Stimulated activated CD8-positive, alpha-beta memory T cell treated with anti-CD3 and anti-CD28 coated beads, Interleukin-4, amount 100 ng/mL, for 4 hours (primary cell): ENCODE measurements at places on chromosomes 6 and 20.

- DNase-seq, result no peak
Observed at GRCh38 chr6:107154131-107154800, 39.0 kb upstream of the BEND3 start.

- no peak for DNase-seq
Observed at GRCh38 chr6:9437836-9438235, 977.0 kb downstream of the TFAP2A start.

DNA sequence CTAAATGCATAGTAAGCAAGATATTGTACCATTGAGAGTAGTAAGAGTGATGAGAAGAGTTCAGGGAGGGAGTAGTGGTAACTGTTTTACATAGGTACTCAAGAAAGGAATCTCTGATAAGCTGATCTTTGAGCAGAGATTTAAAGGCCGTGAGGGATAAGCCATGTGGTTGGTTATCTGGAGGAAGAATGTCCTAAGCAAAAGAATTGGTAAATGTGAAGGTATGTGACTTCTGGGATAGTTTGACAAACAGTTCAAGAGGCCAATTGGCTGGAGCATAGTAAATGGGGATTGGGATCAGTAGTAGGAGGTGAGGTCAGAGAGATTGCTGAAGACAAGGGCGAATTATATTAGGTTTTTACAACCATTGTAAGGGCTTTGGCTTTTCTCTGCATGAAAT is 40.1 kb downstream of the PLCB1 start:
- DNase-seq, result no peak

GRCh38 chr6:163248051-163248450 is 166.5 kb upstream of the QKI start:
- no peak for DNase-seq

- no peak for DNase-seq
Observed at GRCh38 chr6:37821446-37821845, 1.9 kb downstream of the ZFAND3 start.

DNA sequence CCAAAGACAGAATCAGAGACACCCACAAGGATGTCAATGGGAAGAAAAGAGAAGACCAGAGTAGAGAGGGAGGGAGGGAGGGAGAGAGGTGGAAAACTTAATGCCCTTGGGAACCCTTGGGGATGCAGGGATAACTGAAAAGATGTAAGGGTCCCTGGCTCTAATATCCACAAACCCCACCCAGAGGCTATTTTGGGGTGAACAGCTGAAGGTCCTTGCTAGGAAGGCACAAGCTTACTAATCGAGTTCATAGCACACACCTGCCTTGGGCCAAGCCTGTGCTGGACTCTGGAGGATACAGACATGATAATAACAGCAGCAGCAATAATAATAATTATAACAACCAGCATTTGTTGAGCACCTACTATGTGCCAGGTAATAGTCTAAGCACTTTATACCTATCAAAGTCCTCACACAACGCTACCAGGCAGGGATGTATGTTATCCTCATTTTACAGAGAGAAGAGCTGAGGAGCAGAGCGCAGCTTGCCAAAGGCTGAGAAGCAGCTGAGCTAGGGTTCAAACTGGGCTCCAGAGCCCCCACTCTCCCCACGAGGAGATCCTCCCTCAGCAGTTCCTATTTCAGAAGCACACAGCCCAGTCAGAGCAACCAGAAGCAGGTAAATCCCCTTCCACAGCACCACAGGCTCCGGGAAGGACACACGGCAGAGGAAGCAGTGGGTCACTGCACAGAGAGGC is 174.2 kb downstream of the ANKRD60 start:
- DNase-seq, result no peak

DNA sequence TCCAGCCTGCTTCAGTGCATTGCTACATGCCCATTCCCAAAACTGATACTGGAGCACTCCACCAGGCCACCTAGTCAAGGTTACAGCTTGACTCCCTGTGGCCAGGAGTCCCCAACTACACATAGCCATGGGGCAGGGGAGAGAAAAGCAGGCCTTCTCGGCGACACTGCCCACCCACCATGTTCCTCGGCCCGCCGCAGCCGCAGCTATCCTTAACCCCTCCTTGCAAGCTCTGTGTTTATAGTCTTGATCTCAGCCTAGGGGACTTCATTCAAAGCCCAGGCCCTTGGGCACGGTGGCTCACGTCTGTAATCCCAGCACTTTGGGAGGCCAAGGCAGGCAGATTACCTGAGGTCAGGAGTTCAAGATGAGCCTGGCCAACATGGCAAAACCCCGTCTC is 39.2 kb upstream of the FAM50B start:
- no peak for DNase-seq

DNA sequence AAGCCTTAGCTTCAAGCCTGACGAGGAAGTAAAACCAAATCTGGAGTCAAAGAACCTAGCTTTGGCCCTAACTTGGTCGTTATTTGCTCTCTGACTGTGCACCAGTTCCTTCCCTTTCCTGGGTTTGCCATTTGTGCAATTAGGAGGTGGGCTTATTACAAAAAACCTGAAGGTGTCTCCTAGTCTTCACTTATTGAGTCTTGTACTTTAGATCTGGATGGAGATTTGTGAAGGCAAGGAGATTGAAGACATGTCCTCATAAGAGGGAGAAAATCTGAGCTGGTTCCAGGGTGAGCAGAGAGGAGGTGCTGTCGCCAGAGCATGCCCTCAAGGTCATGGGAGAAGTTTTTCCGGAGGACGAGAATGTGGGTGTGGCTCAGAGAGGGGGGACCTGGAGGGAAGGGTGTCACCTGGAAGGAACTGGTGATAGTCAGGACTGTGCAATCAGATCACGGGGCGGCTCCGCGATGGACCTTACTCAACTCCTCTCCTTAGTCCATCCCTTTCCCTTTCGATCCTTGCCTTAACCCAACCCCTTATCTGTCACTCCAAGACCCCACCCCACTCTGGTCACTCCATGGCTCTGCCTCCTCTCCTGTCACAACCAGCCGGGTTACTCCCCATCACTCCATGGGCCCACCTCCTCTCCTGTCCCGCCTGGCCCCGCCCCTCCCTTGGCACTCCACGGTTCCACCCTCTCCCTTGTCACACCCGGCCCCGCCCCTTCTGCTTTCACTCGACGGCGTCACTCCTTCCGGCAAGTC is 588 bp upstream of the ACSS2 start:
- DNase-seq, result no peak

DNA sequence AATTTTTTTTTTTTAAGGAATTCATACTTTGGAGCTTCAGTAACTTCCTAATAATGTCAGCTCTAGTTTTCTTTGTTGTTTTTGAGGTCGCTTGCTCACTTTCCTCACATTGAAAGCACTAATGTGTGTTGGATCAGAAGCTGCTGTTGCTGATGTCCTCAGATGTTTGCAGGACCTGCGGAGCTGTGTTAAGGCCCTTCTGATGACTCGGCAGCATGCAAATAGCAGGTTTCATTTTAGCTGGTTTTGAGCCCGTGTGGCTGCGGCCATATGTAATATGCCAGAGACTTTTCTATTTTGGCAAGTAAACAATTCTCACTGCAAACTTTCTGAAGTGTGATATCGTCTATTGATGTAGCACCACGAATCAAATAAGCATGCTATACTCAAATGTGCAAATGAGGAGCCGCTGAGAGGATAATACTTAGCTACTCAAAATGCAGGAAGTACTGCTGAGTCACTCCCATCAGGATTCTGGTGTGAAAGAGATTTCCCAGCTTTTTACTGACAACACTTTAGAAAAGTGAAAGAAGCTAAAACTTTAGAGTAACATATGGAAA is 187.8 kb downstream of the SASH1 start:
- DNase-seq, result no peak

DNA sequence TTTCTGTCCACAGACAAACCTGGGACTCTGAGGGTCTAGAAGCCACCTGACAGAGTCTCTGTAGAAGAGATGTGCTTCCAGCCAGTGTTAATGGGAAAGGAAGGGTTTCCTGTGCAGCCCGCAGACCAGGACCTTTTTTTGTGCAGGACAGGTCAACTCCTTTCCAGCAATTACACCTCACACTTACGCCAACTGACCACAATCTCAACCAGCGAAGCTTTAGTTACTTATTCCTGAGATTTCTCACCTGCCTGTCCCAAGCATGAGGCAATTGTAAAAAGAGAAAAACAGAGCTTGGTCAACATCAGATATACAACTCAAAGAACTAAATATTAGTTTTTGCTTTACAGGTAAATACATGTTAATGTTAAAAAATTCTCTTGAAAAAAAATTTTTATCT is 393.8 kb upstream of the ID4 start:
- DNase-seq, result no peak

DNA sequence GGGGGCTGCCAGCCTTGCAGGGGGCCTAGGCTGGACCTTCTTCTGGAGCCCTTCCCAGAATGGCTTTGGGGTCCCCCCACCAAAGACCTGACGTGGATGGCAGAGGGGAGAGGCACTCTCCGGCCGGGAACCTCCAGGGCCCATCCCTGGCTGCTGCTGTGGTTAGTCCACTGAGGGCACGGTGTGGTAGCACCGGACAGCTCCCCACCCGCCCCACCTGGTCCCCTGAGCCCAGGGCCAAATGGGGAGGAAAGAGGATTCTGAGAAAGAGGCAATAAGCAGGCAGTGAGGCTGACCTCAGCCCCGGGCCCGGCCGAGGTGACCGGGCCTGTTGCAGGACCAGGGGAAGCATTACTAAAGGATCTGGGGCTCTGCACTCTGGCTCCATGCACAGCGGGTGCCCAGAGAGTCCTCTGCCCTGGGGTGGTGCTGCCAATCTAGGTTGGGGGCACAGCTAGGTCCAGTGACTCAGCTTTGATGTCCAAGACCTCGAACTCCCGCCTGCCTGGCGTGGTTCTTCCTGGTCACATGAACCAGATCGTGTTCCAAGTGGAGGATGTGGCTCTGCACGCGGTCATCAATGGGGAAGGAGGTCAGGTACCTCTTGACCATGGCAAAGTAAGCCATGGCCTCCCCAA is 2.2 kb downstream of the CENPB start:
- DNase-seq, result no peak

- DNase-seq, result no peak
Observed at GRCh38 chr6:39137245-39137644, 22.3 kb upstream of the SAYSD1 start.

- no peak for DNase-seq
Observed at GRCh38 chr6:15616261-15616660, 46.6 kb downstream of the DTNBP1 start.

- DNase-seq, result no peak
Observed at GRCh38 chr6:106527979-106528378, 101.3 kb downstream of the RTN4IP1 start.

GRCh38 chr6:164013480-164014208 is 599.1 kb downstream of the QKI start:
- no peak for DNase-seq

GRCh38 chr6:118618676-118619377 is 32.6 kb downstream of the CEP85L start:
- peak; percentile 29 for DNase-seq

GRCh38 chr6:142242269-142242668 is 59.5 kb upstream of the ADGRG6 start:
- DNase-seq, result no peak

GRCh38 chr6:139612135-139612465 is 237.7 kb upstream of the CITED2 start:
- no peak for DNase-seq

DNA sequence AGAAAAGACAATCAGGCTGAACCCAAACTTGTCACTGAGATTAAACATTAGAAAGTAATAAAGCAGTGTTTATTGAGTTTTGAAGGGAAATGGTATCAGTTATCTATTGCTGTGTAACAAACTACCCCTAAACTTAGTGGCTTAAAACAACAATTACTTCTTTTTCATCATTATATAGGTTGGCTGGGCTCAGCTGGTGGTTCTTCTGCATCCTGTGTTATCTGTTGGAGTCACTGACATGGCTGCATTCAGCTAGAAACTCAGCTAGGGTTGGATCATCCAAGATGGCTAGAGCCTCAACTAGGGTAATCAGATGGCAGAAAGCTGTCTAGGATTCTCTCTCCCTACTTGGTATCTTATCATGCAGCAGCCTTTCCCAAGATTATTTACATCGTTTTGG is 12.5 kb upstream of the RIN2 start:
- DNase-seq, result no peak

- DNase-seq, result no peak
Observed at GRCh38 chr20:33791959-33792597, 19.1 kb upstream of the CHMP4B start.

DNA sequence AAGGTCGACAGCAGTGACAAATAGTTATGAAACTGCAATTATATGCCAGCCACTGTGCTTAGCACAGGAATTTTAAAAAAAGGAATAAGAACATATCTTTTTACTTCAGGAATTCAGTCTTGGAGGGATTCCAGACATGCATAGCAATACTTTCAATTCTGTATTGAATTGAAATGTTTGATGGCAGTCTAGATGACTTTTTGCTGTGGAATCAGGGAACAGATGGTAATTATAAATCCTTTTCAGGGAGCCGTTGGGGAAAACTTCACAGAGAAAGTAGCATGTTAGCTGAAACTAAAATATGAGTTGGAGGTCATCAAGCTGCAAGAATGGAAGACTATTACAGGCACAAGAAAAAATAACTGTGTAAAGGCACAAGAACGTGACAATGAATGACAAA is 74.8 kb downstream of the IMPG1 start:
- DNase-seq, result no peak

DNA sequence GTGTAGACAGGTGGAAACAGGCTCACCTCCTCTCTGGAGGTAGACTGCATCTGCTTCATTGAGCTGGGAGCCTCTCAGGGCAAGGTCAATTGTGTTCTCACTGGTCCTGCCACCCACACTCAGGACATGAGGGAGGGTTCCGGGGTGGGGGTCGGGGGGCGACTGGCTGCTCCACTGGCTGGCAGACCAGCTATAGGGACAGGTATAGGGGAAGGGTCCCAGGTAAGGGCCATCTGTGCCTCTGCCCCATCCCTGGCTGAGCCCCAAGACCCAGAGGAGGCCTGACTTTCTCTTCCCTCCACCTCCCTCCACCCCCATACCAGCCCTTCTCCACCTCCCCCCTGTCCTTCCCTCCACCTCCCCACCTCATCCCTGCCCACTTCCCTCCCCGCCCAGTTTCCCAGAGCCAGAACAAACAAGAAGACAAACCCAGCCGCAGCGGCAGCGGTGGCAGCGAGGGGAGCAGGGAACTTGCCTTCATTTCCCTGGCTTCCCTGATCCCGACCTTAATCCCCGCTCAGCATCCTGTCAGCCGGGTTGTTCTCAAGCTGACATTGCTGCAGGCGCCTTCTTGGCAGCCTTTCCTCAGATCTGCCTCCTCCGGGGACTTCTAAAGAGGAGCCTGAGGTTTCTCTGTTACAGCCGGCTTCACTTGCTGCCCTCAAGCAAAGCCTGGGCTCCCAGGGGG is 18.3 kb upstream of the FOXP4 start:
- DNase-seq, result no peak

GRCh38 chr6:38004908-38005307 is 185.4 kb downstream of the ZFAND3 start:
- DNase-seq, result no peak

GRCh38 chr6:136607932-136608772 is 57.9 kb upstream of the MAP7 start:
- peak; percentile 66 for DNase-seq

DNA sequence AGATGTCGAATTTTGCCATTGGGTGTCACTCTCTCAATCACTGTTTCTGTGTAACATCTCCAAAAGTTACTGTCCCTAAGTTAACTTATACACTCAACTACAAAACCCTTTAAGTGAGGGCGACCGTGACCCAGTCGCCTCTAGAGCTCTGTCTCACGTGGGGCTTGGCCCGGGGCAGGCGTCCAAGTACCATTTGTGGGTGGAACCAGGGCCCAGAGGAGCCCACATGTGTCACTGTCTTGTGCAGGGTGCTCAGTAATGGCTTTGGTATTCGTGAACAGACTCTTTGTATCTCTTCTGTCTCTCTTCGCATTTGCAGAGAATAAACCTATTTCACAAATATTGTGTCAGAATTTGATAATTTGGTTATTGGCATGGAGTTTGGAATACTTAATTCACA is 109.9 kb upstream of the THBS2 start:
- DNase-seq, result no peak
